ENCODE measurements at places on chromosomes 5 and 9.

GRCh38 chr9:23545728-23546127 lies 280.3 kb downstream of the ELAVL2 start:
- no peak for DNase-seq

DNA sequence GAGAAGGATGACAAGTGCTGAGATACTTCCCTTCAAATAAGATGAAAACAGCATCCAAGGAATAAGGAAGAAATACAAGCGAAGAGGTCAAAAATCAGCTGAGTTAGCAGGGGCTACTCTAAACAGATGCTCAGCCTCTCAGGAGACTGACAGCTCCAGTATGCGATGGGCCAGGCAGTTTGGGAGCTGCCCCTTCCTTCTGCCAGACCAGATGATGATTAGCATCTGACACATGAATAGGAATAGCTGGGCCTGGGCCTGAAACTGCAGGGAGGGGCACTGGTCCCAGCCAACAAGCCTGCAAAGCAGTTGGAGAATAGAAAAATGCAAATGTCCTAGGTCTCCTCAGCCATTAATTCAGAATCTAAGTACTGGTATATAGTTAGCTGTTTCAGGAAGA lies 13.1 kb upstream of the MAP3K1 start:
- DNase-seq = no peak

GRCh38 chr5:34755926-34756325 lies 83.0 kb upstream of the TTC23L start:
- no peak for DNase-seq

DNA sequence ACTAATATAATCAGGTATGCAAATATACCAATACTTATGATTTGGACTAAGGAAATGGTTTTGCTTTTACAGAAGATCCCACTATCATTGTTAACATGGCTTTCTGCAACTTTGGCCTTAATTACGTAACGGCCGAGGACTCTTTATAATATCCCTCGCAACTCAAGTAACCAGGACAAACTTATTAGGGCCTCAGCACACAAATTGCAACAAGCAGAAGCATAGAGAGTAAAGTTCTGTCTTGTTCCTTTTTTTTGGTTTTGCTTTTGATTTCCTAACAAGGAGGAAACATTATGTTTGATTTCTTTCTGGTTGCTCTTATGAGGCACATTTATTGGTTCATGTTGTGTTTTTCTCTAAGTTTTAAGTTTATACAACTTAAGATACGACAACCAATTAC lies 60.4 kb downstream of the RORB start:
- DNase-seq = no peak

DNA sequence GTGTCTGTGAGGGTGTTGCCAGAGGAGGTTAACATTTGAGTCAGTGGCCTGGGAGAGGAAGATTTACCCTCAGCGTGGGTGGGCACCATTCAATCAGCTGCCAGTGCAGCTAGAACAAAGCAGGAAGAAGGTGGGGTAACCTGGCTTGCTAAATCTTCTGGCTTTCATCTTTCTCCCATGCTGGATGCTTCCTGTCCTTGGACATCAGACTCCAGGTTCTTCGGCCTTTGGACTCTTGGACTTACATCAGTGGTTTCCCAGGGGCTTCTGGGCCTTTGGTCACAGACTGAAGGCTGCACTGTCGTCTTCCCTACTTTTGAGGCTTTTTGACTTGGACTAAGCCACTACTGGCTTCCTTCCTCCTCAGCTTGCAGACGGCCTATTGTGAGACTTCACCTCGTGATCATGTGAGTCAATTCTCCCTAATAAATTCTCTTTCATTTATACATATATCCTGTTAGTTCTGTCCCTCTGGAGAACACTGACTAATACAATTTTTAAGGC lies 38.1 kb downstream of the PBX3 start:
- DNase-seq = no peak

GRCh38 chr5:56305001-56305950 lies 72.1 kb upstream of the ANKRD55 start:
- DNase-seq = no peak

DNA sequence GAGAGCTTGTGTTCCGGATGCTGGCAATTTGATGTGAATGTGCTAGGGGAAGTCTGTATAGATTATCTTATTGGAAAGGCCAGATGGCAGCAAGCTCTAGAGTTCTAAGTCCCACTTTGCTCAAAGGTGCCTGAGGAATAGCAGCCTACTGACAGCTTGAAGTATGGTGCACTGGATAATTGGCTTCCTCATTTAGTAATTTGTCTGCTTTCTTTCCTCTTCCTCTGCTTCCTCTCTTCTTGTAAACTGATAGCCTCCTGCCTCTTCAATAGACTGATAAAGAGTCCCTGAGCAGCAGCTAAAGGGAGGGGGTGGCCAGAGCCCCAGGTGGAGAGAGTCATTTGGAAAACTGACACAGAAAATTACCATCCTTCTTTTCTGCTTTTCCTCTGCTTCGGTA lies 177.3 kb downstream of the FGF1 start:
- DNase-seq = no peak

DNA sequence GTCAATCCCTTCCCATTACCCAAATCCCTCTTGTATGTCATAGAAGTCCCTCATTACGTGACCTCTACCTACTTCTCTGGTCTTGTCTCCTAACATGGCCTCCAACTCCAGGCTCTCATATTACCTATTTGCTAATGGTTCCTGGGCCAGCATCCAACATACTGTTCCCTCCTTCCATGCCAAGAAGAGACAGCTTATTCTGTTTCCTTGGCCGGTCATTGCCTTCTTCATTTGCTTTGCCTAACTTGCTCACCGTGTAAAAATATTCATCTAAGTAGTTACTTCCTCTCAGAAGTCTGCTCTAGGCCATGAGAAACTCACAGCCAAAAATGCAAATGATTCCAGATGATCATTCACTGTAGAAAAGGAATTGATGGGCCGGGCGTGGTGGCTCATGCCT lies 8.9 kb upstream of the IL6ST start:
- no peak for DNase-seq

- peak; percentile 93 for DNase-seq
Measured at GRCh38 chr5:179023528-179024189, at the start of gene ZNF879. TSS of gene ZNF879 (plus strand) at chr5:179023804. CDS start at chr5:179025005, 1,201 bp downstream.

DNA sequence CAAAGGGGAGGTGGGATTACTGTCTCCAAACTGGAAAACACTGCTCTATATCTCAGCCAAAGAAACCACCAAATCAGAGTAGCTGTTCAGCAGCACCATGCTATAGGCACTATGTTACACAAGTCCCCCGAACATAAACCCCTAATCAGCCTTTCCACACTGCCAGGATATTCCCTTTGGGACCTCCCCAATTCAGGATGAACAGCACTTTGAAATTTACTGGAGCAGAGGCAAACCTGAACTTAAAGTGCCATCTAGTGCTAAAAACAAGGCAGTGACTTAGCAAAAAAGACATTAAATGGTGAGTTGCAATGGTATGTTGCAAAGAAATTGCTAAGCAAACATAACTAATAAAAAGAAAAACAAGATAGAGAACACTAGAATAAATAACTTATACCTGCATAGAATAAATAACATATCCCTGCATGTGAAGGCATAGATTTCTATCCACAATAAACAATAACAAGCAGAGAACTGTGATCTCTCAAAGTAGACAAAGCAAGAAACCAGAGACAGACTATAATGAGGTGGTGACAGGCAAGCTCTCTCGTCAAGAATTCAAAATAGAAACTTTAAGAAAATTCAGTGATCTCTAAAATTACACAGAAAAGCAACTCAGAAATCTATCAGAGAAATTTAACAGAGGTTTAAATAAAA lies 584.4 kb upstream of the ACO1 start:
- DNase-seq = no peak

DNA sequence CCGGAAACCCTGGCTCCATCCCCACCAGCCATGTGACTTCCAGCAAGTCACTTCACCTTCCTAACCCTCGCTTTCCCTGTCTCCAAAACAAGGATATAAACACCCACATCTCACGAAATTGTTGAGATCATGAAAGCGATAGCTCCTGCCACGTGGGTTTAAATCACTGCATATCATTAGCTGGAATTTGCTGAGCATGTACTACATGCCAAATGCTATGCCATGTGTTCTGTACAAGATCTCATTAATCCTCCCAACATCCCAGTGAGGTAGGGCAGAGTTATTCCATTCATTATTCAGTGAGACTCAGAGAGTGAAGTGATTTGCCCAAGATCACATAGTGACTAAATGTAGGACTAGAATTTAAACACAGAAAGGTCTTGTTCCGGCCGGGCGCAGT lies 29.2 kb upstream of the HRH2 start:
- no peak for DNase-seq

- DNase-seq = no peak
Measured at GRCh38 chr9:130129432-130130061, 42.7 kb upstream of the NCS1 start.

- DNase-seq = no peak
Measured at GRCh38 chr9:127915325-127915752, 1.5 kb downstream of the ST6GALNAC4 start.
